Non-pigmented ciliary epithelial cell (primary cell): ENCODE measurements at places on chromosomes 13 and 19.

DNA sequence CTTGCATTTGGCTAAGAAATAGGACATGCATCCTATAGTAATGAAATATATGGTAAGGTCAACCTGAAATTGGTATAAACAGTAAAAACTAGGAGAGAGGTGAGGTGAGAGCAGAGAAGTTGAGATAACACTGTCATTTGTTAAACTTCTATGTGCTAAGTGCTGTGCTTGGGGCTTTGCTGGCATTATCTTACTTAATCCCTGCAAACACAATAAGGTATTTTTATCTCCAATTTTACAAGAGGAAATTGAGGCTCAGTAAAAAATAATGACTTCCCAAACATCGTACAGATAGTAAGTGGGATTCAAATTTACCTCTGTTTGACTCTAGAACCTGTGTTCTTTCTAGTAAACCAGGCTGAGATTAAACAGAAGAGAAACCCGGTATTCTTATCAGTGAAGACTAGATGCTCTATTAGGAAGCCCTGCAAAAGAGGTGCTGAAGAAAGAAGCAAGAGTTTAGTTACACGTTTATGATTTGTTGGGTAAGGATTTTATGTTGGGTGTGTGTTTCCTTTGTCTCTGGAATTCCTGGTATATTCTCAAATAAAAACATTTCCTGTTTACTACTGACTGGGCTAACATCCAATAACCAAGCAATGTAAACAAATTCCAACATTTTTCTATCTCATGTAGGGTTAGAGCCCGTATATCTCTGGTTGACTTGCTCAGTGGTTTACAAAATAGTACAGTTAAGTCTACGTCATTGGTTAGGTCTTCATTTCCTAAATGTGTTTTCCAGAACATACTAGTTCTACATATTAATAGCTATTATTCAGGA lies 137.3 kb upstream of the FNDC3A start:
- DNase-seq: no peak

DNA sequence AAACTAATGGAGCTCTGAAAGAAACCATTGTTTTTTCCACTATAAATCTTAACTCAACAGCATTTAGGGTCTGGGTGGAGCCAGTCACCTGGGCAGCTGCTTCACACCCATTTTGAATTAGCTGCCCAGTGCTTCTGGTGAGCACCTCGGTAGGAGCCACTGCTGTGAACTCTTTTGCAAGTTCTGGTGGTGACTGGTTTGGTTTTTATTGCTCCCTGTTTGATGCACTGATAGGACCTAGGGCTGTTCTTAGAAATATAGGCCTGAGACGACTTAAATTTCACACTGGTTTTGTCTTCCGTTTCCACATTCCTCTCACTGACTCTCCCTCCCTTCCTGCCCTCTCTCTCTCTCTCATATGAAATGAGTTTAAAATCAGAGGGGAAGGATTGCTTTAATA lies 103.9 kb downstream of the GGACT start:
- DNase-seq: no peak

DNA sequence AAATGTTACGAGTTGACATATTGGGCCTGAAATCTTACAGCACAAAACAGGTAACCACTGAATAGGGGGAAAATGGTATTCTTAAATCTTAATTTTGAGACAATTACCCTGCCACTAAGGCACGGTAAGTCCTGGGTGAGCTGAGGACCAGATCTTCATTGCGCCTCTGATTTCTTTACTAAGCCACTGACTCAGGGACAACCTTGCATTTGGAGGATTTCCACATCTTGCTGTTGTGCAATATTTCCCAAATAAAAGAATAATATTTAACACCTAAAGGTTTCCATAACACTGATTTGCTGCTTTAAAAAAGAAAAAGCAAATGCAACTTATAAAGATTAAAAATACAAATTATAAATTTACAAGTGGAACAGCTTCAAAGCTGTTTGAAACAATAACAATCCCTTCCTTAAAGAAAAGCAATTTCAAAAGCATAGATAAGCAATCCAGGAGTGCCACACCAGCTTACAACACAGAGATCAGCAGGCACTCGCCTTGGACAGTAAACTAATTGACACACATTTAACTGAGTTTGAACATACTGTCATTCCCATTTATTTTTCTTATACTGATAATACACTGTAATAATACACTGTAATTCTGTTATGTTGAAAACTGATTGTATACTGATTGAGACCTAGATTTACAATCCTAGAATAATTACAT lies 79.6 kb upstream of the DOCK9 start:
- DNase-seq: no peak

DNA sequence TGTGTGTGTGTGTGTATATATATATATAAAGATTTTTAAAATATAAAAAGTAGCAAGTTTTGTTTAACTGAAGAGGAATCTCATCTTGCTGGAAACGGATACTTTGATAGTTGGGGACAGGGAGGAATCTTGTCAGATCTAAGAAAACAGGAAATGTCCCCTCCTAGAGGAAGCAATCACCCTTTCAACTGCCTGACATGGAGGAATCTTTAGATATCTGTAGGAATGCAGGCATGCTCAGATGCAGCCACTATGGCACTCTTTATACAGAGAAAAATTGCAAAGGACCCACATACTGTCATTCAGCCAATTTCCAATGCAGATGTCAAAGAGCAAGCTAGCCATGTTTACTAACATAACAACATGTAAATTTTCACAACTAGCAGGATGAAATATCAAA lies 38.8 kb downstream of the ZNF611 start:
- no peak for DNase-seq

DNA sequence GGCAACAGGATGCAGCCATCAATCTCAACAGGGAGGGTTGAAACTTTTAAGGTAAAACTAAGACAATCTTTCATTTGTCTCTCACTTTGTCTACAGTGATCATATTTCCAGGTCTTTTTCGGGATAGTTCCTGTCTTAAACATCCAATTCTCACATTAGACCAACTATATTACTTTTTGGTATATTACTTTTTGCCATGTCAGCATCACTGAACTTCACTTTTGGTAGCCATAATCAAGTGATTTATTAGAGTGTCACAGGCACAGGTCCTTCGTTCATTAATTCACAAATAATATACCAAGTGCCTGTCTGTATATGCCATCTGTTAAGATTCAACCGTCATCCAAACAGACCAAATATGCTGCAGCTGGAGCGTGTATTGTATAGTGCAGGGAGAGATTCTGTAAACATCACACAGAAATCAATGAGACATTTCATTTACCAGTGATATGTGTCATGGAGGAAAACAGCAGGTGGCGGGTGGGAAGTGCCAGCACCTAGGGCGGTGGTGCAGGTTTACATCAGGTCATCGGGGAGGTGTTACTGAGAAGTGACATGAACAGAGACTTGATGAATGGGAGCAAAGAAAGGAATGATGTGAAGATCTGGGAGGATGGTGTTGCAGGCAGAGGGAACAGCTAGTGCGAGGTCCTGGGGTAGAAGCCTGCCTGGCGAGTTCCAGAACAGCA lies 24.9 kb downstream of the ARHGEF7 start:
- no peak for DNase-seq

GRCh38 chr19:38425810-38426466 lies at the start of gene RASGRP4:
RASGRP4 (minus strand) TSS chr19:38426219; CDS start chr19:38426091, 128 bp downstream.
- no peak for DNase-seq

DNA sequence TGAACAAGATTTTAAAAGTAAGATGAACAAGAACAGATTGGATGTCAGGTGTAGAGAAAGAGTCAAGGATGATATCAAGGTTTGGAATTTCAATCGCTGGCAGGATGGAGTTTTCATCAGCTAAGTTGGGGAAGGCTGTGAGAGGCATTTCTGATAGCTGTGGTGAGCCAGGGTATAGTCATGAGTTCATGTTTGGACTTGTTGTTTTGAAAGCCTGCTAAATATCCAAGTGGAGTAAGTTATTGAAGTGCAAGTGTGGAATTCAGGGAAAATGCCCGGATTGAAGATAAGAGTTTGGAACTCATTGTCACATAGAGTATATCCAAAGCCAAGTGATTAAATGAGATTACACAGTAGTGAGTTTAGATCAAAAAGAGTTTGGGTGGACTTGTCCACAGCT lies 11.0 kb upstream of the EPSTI1 start:
- DNase-seq: no peak

GRCh38 chr13:21733475-21734263 lies 62.8 kb downstream of the FGF9 start:
- no peak for DNase-seq

GRCh38 chr13:99459099-99459850 lies 42.0 kb upstream of the TM9SF2 start:
- DNase-seq: no peak

- DNase-seq: no peak
Observed at GRCh38 chr19:10000171-10000826, 10.0 kb downstream of the COL5A3 start.

- peak; percentile 88 for DNase-seq
Observed at GRCh38 chr19:17560205-17560595, 4.8 kb downstream of the COLGALT1 start.

DNA sequence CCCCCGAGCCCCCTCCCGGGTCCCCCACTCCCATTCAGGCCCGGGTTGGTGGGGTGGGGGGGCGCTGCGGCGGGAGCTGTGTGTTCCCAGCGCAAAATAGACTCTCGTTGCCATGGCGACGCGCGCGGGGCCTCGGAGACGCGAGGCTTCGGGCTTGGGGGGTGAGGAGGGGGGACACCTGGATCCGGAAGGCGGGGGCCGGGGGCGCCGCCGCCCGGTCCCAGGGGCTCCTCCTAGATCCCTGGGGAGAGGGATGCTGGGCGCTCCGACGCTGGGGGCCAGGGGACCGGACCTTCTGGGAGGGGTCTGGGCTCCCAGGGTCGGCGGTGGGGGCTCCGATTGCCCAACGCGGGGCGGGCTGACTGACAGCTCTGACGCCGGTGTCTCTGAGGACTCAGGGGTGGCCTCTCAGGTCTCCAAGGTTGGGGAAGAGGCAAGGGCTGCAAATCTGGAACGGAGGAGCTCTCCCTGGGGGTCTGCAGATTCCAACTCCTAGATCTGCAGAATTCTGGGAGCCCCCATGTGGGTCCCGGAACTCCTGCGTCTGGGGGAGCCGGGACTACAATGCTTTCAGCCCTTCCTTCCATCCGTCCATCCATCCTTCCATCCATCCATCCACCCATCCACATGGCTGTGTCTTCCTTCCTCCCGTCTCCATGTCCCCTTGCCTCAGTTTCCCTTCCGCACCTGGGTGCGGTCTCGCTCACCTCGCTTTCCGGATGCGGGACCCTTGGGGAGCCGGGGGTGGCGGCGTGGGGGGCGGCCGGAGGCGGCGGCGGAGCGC lies 9.1 kb upstream of the SHISA7 start:
- no peak for DNase-seq

GRCh38 chr13:99425485-99426341 lies 75.6 kb upstream of the TM9SF2 start:
- no peak for DNase-seq

DNA sequence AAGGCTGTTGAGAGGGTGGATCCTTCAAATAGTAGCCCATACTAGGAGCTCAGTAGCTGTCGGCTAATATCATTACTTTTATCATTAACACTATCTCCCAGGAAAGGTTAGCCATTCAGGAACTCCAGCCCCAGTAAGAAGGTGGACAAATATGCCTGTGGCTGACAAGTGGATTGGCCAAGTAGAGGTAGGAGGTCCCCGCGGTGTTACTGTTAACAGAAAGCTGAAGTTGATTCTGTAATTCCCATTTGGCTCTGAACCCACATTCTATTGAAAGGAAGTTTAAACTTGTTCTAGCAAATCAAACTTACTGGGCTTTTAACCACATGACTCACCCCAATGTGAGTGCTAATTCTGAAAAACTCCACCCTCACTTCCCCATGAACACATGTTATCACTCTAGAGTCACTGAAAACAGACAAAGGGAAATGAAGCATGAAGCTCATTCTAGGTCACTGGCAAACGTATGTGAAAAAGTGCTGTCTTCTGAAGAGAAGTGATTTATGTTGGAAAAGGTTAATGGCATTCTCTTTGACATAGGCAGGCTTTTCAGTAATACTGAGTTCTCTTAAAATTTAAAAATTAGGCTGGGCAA lies 273.5 kb downstream of the FGF14 start:
- DNase-seq: peak; percentile 74

- DNase-seq: no peak
Observed at GRCh38 chr13:26468265-26468801, 89.2 kb upstream of the WASF3 start.

DNA sequence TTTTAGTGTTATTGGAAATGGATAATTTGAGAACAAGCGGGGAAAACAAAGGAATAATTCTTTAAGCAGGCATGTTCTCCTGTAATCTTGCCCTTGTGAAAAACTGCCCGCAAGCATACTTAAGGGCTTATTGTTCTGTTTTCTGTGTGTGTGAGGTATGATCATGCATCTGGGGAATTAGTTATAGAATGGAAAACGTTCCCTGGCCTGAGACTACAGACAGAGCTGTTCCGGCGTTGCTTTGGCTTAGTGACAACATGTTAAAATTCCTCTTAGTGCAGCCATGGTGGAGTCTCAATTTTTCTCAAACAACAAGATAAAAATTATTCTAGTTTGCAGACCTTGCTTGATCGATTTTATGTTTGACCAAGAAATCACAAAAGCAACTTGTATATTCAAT lies 560.2 kb upstream of the SPRY2 start:
- no peak for DNase-seq

DNA sequence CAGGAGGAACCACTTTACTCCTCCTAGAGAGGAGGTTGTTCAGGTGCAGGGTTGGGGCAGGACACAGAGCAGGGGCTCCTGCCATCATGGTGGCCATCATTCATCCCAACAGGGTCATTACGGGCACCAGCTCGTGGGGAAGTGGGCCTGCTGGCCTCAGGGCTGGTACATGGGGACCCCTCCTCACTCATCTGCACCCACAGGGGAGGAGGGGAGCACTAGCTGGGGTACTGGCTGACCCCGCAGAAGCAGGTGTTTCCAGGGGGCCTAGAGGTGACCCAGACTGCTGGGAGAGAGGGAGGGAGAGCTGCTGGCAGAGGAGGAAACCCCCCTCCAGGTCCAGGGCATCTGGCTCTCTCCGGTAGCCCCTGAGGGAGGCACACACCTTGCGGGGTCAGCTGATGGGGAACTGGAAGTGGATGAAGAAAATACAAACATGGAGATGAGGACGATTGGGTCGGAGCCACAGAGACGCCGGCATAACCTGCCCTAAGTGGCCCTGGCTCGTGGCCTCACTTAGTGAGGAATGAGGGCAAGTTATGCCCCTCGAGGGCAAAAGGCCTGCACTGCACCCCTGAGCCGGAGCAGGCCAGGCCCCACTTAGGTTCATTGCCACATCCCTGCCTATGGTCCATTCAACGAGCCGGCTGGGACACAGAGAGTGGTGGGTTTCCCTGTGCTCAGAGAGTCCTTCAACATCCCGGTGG lies 76.2 kb downstream of the SOX1 start:
- DNase-seq: no peak

DNA sequence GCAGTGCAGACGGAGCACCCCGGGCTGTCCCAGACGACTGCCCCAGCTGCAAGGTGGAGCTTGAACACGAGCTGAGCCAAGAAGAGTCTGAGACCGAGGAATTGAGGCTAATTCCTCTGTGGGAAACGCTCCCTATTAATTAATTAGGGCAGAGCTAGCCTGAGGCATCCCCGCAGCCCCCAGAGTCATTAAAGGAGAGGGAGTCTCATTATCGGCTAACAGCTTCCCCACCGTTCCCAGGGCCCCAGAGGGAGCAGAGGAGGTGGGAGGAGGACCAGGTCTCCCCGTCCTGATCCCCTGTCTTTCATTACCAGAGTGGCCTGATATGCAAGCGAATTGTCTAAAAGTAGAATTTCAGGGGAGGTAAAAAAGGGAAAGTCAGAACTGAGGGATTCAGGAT lies 13.1 kb upstream of the SLC1A6 start:
- no peak for DNase-seq
